NCI-H1417 treated with DMSO at 0.1 percent for 48 hours (cell line): ENCODE measurements at places on chromosomes 1 and 21.

- DNase-seq, result no peak
Measured at GRCh38 chr1:100452641-100453040, 85.3 kb upstream of the GPR88 start.

- DNase-seq, result no peak
Measured at GRCh38 chr1:150162862-150163706, 13.4 kb downstream of the PLEKHO1 start.

GRCh38 chr1:178360421-178360820, 136.3 kb downstream of the CLEC20A start:
- DNase-seq, result no peak

DNA sequence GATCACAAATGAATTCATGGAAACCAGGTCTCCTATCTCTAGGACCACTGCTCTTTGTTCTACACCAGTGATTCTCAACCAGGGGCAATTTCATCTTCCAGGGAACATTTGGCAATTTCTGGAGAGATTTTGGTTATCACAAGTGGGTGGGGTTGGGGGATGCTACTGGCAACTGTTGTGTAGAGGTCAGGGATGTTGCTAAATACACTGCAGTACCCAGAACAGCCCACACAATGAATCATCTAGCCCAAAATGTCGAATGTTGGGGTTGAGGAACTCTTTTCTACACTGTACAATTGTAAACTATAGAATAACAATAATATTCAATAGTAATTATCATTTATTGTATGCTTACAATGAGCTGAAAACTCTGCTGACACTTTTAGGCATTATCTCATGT, 55.7 kb upstream of the UBE2U start:
- no peak for DNase-seq

GRCh38 chr1:55067022-55067778, 27.9 kb downstream of the PCSK9 start:
- no peak for DNase-seq

DNA sequence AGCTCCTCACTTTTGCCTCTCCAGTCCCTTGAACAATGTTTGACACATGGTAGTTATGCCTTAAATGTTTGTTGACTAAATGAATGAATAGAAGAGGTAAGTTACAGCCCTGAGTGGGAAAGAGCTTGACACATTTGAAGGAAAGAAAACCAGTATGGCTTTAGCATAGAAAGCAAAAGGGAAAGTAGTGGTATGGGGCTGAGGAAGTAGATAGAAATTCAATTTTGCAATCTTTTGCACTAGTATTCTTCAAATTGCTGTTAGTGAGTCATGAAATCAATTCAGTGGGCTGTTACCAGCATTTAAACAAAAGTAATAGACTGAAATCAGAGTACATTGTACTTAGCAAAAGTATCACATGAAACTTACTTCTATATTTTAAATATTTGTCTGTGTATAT, 21.1 kb downstream of the PLA2G4A start:
- DNase-seq, result no peak

- DNase-seq, result no peak
Measured at GRCh38 chr1:47224676-47225399, 7.2 kb downstream of the TAL1 start.

- no peak for DNase-seq
Measured at GRCh38 chr1:25217015-25217414, 15.3 kb downstream of the SYF2 start.

DNA sequence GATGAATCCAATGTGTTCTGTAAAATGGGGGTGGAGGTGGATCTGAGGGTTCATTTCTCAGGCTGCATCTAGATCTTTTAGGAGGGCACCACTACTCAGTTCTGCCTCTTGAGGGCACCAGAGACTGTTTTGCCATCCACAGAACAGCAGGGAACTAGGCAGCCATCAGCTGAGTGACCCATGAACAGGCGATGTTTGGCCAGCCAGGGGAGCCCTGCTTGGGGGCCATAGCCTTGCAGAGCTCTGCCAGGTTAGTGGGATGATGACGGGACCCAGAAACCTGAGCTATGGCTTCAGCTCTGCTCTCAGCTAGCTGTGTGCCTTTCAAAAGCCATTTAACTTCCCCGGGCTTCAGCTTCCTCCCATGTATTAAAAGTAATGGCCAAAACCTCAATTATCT, 13.4 kb upstream of the NOS1AP start:
- DNase-seq, result no peak

- no peak for DNase-seq
Measured at GRCh38 chr1:2276803-2277580, 48.9 kb downstream of the SKI start.

DNA sequence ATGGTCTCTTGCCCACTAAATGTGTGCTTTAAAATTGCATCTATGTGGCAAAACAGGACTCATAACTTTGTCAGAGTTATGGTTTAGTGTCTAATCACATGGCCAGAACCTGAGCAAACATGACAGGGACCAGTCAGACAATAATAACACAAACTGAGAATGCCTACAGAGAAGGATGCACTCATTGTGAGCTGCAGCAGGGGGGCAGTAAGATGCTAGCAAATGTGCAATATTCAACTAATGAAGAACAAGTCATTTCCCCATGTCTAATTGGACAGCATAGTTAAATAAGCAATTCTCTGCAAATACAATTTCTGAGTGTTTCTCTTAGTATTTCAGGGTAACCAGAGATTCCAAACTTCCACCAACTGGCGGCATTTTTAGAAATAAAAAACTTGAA, 30.8 kb downstream of the SPAG17 start:
- no peak for DNase-seq
